Left ventricle myocardium inferior (tissue), 1 donor: ENCODE measurements at places on chromosomes 16 and 17. TPM values are rescaled to one million over a fixed set of nuclear protein-coding genes. Genes with fewer than 3 reads are reported as not detected.
A peak's percentile ranks its signal among the peaks of the same experiment; 100 is the strongest.

- DNase-seq: no peak
Observed at GRCh38 chr17:27329146-27329805, 35.4 kb downstream of the WSB1 start.

Gene SLC38A8
- total RNA-seq: not detected

- no peak for DNase-seq
Observed at GRCh38 chr17:49545007-49545660, 30.5 kb upstream of the NXPH3 start.

- DNase-seq: no peak
Observed at GRCh38 chr17:82021900-82022309, 773 bp downstream of the CENPX start.

Gene NPIPA2
- 3.6 TPM for total RNA-seq

GRCh38 chr17:9677411-9677810 is 32.1 kb downstream of the USP43 start:
- no peak for DNase-seq

Gene HOXB13
- total RNA-seq: not detected

DNA sequence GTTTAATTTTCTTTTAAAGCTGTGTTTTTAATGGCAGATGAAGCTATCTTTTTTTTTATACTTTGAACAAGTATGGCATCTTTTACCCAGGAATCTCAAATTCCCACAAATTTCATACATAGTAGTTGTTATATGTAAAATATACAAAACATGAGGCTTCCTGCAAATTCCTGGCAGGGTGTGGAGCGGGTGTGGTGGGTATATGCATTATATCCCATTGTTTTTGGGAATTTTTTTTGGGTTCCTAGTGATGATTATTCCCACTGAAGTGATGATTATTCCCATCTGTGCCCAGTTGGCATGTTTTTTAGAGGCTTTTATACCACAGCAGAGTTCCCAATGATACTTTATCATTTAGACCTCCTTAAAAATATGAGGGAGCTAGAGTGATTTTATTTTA is 320.4 kb downstream of the ZFHX3 start:
- DNase-seq: no peak

DNA sequence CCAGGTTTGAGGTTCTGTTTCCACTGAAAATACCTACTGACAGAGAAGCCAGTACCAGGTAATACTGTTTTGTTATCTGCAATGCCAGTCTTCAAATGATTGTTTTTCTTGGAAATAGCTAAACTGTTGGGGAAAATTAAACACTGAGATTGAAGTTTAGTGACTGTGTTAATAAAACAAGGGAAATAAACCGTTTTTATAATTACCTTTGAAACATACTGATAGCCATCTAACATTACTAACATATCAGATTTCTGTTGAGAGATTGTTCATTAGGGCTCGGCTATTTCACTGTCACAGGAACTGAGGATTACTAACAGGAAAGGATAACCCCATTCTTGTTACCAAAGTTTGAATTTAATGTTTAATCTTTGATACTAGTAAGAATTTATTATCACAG is 42.1 kb downstream of the CYB5B start:
- no peak for DNase-seq

DNA sequence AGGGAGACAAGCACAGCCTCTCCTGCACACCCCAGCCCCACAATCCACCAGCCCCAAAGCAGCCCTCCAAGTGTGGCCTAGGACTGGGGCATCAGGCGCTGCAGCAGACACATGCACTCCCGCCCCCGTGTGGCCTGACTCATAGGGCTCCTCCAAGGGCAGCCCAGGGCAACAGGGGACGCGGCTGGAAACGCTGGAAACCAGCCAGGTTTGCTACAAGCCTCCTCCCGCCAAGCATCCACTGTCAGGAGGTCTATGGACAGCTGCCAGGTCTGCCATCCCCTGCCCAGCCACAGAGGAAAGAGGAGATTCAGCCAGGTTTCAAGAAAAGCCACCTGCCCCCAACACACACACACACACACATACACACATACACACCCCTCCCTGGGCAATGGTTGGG is 25.8 kb downstream of the SRCIN1 start:
- no peak for DNase-seq

Gene TMEM98
- total RNA-seq: 10.1 TPM

GRCh38 chr16:85162478-85163277 is 50.4 kb upstream of the CIBAR2 start:
- peak; percentile 58 for DNase-seq

GRCh38 chr17:66441101-66441661 is 138.8 kb downstream of the PRKCA start:
- DNase-seq: no peak

Gene QRICH2
- 2.4 TPM for total RNA-seq

GRCh38 chr17:15388356-15389041 is 47.1 kb upstream of the TEKT3 start:
- DNase-seq: peak; percentile 32

Gene KRTAP1-5
- total RNA-seq: not detected
